CD4-positive, alpha-beta T cell treated with Interleukin-4 for 4 hours (primary cell): ENCODE measurements at places on chromosomes 2 and 18.

DNA sequence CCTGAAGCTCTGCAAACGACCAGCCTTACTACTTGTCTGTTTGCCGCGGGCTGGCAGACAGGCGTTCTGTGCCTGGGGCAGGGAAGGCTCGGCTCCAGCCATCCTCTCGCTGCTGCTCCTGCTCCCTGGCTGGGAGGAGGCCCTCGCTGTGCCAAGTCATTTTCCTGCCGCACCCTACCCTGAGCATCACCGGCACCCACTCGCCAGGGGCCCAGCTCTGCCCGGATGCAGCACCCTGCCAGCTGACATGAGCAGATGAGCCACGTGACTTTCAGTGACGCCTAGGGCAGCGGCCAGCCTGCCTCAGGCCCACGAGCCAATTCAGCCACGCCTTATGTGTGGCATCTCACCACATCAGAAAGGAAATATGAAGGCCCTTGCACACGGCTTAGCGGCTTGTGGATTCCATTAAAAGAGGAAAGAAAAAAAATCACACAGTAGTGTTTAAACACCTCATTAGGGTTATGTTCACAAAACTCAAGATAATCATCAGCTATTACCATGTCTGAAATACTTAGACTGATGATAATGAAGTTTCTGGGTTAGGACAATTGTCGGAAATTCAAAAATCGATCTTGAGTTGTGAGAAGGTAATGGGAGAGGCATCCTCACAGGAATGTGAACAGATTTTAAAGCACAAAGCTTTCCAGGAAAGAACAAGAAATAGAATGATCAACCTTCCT lies 250.5 kb downstream of the TWIST2 start:
- no peak for DNase-seq

GRCh38 chr2:37526323-37526722 lies 145.1 kb downstream of the CDC42EP3 start:
- DNase-seq = no peak

DNA sequence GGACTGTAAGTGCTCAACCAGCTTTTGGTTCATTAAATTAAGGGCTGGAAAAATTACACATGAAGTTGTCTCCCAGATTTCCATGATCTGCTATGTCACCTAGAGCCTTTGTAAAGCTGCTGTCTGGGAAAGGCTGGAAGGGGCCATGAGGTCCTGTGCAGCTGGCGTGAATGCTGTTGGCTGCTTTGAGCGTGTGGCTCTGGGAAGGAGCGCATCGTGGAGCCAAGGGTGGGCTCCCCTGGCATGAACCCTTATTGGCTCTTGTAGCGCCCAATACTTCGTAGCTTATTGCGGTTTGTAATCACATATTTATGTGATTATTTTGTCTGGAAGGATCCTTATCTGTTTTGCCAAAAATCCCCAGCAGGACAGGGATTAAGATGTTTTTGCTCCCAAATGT lies 70.5 kb upstream of the LMAN1 start:
- no peak for DNase-seq

GRCh38 chr18:64132871-64133270 lies 16.0 kb downstream of the LINC00305 start:
- DNase-seq = no peak

DNA sequence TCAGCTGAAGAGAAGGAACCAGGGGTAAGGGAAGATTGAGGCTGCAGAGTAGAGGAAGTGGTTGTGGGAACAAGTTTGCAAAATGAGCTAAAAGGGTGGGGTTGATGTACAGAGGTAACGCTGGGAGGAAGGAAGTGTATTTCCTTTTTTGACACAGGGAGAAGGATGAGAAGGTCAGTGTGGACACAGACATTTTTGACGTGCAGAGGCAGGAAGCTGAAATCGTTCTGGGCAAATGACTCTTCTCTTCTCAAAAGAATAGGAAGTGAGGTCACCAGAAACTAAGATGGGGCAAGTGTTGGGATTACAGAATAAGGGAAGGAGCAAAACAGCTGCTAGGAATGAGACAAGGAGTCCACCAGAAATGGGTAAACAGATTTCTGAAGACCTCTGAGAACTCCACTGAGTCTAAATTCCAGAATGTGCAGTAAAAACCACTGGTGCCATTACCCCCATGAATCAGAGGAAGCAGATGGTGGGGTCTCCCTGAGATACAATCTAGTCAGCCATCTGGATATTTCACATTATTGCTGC lies 20.0 kb upstream of the RNF149 start:
- DNase-seq = peak; percentile 73

DNA sequence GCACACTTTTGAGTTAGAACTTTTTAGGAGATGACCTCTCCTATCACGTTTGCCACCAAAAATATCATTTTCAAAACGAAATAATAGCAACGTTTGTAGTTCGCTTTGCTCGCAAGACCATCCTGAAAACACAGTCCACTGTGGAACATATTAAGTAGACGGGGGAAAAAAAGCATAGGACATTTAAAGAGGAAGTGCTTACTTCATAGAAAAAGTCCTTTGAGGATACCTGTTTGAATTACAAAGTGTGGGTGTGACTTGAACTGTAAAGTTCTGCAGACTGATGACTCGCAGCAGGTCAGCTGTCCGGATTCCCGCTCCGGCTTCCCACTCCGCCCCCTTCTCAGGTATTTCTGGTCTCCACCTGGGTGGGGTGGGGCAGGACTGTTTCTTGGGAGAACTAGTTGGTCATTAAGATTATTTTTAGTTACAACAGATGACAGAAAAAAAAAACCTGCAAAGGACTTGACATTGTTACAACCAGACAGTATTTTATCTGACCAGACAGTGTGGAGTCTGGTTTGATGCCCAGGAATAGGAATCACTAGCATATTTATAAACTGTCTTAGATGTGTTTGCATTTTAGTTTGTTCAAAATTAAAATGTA lies 13.3 kb downstream of the CNOT11 start:
- DNase-seq = no peak

DNA sequence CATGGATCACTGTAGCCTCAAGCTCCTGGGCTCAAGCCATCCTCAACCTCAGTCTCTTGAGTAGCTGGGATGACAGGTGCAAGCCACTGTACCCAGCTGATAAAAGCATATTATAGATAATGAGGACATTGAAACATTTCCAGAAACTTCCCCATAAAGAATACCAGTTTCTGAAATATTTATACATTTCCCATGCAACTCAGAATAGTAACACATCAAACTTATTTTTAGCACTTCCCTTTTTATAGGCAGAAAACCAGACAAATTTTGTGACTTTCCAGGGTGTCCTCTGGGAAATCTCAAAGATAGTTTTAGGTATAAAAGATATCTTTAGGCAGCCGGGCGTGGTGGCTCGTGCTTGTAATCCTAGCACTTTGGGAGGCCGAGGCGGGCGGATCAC lies 25.1 kb upstream of the DPYSL5 start:
- DNase-seq = no peak

DNA sequence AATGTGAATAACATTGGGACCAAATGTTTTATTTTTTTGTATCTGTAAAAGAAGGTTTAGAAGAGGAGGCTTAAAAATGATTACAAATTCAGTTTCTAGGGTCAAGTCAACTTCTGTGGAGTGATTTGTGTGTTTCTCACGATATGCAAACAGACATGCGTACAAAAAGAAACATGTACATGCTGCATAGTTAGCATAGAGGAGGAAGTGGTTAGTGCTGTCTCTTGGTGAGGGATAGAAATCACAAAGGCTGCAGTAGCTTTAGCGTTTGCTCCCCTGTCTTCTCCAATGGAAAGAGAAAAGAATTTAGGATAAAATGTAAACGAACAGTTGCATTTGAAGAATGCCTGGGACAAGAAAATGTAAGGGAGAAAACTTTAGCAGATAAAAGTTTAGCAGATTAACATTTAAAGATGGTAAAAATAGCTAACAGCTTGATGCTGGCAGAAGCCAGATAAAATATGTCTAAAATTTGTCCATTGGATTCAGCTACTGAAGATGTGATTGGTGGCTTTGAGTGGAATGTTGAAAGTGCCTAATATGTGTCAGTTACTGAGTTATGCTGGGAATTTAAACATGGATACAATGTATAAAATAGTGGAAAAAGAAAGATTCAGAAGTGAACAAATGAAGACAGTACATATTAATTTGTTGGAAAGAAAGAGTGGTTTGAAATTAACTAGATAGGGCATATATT lies 44.9 kb downstream of the MALT1 start:
- peak; percentile 57 for DNase-seq

DNA sequence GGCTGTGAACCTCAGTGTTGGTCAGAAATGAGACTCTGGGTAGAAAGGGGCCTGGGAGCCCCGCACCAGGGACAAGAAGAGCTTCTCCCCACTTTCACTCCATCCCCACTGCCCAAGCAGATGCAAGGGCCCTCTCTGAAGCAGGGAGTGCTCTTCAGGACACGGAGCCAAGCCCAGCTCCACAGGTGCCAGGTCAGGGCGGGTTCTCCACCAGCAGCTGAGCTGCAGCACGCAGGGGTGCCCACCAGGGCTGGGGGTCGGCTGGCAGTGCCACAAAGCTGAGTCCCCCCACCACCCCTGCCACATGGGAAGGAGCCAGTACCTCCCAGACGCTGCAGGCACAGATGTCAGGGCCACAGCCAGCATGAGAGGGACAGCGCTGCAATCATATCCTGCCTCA lies 106.2 kb downstream of the INHBB start:
- DNase-seq = no peak

GRCh38 chr2:12897181-12897580 lies 180.4 kb downstream of the TRIB2 start:
- DNase-seq = no peak

- DNase-seq = no peak
Observed at GRCh38 chr2:225536036-225536435, 136.5 kb downstream of the NYAP2 start.

DNA sequence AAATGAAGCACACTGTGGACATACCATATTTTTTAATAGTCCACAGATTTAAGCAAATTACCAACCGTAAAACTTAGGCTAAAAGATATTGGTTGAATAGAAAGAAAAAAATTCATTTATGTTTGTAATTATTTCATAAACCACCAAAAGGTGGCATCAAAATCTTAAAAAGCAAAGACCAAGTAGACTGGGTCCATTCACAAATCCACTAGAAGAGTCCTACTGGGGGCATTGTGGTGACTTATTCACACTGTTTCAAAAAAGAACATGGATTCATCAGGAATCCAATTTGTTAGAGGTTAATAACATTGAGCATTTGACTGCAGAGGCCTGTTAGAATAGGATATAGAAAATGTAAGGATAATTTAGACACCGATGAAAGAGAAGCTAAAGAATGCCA lies 194.9 kb upstream of the KYNU start:
- DNase-seq = no peak

DNA sequence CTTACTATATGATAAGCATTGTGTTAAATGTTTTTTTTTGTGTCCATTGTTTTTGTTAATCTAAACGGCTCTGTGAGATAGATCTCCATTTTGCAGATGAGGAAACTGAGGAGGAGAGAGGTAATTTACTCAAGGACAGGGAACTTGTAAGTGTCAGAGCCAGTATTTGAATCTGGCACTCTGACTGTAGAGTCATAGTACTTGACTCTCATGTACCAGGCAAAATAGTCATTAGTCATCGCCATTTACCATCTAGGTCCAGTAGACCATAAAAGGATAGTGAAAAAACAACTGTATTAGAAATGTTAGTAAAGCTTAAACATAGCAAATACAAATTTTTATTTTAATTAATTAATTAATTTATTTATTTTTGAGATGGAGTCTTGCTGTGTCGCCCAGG lies 4.8 kb downstream of the PSMD14 start:
- no peak for DNase-seq

- no peak for DNase-seq
Observed at GRCh38 chr2:151465771-151466170, 56.1 kb downstream of the RIF1 start.

DNA sequence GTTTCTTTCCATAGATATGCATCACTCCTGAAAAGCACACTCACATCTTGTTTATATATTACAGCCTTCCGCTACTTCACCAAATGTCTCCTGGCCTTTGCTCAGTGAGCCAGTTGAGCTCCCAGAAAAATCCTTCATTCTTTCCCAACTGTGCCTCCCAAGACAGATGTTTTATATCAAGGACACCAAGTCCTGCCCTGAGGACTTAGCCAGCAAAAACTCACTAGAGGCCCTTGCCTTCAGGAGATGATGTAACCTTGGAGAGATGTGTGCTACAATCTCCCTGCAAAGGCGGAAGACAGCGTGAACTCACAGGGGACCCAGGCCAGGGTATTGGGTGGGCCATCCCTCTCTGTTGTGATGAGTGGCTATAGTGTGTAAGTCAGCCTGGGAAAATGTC lies 86.1 kb upstream of the CTAGE1 start:
- DNase-seq = no peak

- no peak for DNase-seq
Observed at GRCh38 chr2:23859983-23860382, 66.9 kb downstream of the ATAD2B start.

DNA sequence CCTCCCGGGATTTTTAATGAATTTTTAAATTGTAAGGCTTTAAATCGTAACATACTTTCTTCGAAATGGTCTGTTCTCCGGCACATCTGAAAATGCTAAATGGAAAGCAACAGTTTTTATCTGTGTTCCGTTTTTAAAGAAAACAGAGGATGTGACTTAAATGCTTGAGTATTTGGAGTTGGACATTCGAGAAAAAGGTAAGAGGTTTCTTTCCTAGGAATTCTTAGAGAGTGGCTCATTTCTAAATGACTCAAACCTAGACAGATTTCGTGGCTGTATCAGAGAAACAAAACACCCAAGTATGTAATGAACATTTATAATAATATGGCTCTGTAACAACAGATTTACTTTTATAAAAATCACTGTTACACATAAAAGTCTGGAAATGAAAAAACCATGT lies 177.6 kb upstream of the CCDC68 start:
- no peak for DNase-seq

DNA sequence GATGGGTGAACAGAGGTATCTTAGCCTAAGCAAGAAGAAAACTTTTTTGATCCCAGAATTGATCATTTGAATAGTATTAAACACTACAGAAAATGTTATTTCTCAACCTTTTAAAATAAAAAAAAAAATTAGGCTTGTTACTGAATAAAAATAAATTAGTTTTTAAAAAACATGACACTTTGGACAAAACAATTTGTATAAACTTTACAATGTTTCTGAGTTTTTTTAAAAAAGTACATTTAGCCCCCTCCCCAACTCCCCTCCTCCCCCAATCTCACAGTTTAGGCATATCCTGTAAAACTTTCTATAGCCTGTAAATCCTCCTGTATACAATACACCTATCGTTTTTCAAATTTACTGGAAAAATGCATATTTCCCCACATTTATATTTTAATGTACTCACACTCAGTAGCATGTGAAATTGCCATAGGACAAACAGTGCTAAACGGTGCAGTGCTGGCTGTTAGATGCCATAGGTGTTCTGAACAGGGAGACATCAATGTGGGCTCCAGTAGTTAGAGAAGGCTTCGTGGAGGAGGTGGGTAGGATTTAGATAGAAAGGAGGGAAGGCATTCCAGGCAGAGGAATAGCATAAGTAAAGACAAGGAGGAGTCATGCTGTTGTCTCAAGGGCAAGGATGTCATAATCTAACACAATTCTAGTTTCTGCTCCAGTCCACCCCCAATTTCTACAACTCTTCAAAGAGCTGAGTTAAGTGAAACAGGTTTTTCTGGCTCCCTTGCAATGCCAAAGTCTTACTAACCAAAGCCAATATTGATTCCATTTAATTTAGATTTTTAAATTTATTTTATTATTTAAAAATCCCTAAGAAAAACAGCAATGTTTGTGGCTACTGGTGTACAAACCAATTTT lies 50.9 kb downstream of the SP3 start:
- DNase-seq = no peak

- no peak for DNase-seq
Observed at GRCh38 chr2:230492107-230492506, 76.1 kb downstream of the SP100 start.

GRCh38 chr2:56985609-56986008 lies 801.8 kb downstream of the CCDC85A start:
- DNase-seq = no peak
